ENCODE measurements at places on chromosomes 3 and 15.
A peak's percentile ranks its signal among the peaks of the same experiment; 100 is the strongest.

GRCh38 chr15:67680641-67681040, 138.1 kb downstream of the MAP2K5 start:
- no peak for DNase-seq

- no peak for DNase-seq
Measured at GRCh38 chr3:127266186-127266585, 21.7 kb downstream of the PRR20G start.

- DNase-seq = peak; percentile 31
Measured at GRCh38 chr3:149736175-149736952, 15.9 kb downstream of the COMMD2 start.

DNA sequence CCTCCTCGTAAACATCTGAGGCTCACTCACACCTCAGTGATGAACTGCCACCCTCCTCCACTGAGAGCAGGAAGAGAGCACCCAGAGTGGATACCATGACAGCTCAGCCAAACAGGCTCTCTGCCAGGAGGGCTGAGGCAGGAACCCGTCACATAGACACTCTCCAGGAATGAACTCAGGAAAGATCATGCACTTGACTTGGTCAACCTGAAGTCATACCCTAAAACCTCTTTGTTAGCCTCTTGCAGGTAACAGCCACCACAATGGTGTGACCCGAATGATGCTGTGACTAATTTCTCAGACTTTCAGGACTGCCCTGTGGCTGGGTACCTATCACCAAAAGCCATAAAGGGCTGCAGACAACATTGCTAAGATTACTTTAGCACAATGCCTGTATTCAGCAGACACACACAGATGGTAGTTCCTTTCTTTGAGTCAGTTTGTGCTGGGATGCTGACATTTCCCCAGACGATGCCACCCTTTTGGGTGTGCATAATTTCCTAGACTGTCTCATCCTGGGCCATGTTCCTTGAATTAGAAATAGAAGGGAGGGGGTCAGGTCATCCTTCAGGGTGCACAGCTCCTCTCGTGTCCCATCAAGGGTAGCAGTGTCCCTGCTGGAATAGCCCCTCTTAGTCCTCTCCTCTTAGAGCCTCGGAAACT, 30.3 kb downstream of the CX3CR1 start:
- DNase-seq = no peak

GRCh38 chr15:37032091-37032775, 68.1 kb downstream of the MEIS2 start:
- no peak for DNase-seq

- DNase-seq = peak; percentile 73
Measured at GRCh38 chr3:129665024-129665768, 58.7 kb upstream of the PLXND1 start.

GRCh38 chr3:20027136-20027535, 13.1 kb upstream of the KAT2B start:
- no peak for DNase-seq

DNA sequence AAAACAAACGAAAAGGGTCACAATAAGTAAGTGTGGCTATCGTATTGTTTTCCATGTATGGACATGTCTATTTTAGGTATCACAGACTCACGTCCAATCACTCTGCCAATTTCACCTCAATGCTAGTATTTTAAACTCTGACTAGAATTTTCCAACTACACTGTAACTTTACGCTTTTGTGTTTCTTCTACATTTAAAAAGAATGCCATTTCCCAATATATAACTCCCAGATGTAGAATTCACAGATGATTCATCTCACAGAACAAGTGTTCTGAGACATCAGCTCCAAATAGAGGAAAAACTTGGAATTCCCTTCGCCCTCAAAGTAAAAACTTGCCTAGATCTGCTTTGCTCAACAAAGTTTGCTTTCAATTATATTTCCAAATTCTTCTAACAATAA, 14.2 kb downstream of the LRIG1 start:
- DNase-seq = no peak

DNA sequence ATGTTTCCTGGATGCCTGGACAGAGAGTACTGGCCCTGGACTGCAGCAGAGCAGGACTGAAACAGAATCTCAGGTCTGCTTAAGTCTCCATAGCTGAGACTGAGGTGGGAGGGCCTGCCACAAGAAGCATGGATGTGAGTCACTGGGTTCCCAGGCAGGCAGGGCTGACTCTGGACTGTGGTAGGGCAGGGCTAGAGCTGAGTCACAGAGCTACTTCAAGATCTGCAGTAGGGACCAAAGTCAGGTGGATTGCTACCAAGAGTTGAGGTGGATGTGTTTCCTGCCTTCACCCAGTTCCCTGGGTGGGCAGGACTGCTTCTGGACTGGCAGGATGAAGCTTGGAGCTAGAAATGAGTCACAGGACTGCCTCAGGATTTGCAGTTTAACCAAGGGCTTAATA, 282.9 kb downstream of the AGBL1 start:
- peak; percentile 0 for DNase-seq

DNA sequence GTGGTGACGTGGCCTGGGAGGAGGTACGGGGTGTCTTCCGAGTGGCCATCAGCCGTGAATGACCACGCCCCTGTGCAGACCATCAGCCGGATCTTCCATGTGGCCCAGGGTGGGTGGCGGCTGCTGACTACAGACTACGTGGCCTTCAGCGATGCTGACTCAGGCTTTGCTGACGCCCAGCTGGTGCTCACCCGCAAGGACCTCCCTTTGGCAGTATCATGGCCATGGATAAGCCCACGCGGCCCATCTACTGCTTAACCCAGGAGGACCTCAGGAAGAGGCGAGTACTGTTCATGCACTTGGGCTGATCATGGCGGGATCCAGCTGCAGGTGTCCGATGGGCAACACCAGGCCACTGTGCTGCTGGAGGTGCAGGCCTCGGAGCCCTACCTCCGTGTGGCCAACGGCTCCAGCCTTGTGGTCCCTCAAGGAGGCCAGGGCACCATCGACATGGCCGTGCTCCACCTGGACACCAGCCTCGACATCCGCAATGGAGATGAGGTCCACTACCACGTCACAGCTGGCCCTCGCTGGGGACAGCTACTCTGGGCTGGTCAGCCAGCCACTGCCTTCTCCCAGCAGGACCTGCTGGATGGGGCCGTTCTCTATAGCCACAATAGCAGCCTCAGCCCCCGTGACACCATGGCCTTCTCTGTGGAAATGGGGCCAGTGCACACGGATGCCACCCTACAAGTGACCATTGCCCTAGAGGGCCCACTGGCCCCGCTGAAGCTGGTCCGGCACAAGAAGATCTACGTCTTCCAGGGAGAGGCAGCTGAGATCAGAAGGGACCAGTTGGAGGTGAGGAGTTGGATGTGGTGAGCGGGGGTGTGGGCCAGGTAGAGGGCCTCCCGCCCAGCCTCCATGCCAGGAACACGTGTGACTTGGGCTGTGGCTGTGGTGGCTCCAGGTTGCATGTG, 178.4 kb downstream of the TBC1D2B start:
- DNase-seq = peak; percentile 27

- DNase-seq = no peak
Measured at GRCh38 chr3:22360164-22360563, 609.2 kb upstream of the ZNF385D start.

GRCh38 chr3:128349963-128350599, 116.6 kb downstream of the DNAJB8 start:
- no peak for DNase-seq

DNA sequence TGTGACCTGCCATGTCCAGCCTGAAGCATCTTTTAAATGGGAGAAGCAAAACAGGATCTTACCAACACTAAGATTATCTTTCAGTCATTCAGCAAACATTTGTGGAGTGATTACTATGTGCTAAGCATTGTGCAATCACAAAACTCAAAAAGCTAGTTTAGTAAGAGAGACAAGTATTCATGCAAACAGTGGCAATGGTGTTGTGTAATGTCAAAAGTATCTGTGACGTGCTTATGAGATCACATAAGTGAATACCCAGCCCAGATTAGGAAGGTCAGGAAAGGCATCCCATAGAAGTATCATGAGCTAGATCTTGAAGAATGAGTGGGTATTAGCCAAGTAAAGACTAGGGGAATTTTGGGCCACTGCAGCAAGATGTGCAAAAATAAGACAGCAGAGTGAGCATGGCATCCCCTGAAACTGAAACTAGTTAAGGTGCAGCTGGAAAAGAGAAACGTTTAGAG, 32.1 kb downstream of the SEC62 start:
- no peak for DNase-seq

DNA sequence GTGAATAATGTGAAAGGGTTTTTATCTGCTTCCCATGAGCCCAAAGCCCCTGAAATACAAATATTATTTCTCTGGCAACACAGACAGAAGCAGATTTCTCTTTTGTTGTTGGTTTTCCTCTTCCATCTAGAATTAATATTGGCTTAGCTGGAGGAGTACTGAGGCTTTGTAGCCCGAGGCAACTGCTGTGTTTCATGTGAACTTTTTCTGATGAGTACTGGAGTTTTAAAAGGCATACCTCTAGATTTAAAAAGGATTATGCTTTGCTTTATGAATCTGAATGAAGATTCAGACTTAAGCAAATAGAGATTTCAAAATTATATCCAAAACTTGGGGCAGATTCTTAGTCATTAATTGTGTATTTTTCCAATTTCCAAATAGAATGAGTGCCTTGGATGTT, 50.9 kb downstream of the IQCH start:
- DNase-seq = no peak

GRCh38 chr3:14222900-14223594, 44.4 kb downstream of the LSM3 start:
- no peak for DNase-seq

DNA sequence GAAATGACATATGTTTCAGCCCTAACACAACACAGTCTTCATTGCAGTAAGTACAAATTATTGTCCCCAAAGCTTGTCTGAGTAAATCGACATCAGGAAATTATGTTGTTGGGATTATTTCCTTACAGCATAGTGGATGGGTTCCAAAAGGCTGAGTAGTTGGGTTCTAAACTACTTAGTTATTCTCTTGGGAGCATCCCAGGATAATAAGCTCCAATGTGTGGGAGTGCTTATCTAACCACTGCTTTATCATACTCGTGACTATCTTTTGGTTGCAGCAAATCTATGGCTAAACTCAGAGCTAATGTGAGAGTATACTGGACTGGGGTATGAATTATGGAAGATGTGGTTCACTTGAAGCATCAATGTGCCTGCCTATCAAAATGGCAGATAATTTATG, 128.5 kb downstream of the RBMS3 start:
- no peak for DNase-seq

GRCh38 chr3:72446218-72447058, 401.8 kb downstream of the SHQ1 start:
- no peak for DNase-seq

GRCh38 chr3:171379961-171380483, 80.2 kb downstream of the TNIK start:
- DNase-seq = no peak

DNA sequence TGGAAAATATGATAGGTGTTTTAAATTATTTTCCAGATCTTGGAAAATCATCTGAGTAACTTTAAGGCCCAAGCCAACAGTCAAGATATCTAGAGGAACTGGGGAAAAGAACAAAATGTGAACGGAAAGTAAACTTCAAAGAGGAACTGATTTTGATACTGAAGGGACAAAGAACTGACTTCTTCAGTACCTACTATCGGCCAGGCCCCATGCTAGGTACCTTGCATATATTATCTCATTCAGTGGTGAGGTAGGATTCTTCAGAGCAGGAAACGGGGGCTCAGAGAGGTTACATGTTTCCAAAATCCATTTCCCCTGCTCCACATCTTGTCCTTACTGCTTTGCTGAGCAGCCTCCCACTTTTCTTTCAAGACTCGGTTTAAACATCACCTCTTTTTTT, 9.8 kb upstream of the ZNF710 start:
- DNase-seq = no peak

DNA sequence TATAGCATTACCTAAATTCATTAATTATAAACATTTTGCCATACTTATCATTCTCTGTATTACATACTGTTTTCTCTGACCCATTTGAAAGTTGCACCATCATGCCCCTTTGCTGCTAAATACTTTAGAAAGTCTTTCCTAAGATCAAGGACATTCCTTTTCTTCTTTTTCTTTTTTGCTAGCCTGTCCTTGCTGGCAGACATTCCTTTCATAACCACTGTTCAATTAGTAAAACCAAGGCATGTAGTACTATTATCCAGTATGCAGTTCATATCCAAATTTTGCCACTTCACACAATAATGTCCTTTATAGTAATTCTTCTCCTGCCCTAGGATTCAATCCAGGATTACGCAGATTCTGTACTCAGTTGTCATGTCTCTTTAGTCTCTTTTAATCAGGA, 321.0 kb upstream of the C2CD4B start:
- no peak for DNase-seq

DNA sequence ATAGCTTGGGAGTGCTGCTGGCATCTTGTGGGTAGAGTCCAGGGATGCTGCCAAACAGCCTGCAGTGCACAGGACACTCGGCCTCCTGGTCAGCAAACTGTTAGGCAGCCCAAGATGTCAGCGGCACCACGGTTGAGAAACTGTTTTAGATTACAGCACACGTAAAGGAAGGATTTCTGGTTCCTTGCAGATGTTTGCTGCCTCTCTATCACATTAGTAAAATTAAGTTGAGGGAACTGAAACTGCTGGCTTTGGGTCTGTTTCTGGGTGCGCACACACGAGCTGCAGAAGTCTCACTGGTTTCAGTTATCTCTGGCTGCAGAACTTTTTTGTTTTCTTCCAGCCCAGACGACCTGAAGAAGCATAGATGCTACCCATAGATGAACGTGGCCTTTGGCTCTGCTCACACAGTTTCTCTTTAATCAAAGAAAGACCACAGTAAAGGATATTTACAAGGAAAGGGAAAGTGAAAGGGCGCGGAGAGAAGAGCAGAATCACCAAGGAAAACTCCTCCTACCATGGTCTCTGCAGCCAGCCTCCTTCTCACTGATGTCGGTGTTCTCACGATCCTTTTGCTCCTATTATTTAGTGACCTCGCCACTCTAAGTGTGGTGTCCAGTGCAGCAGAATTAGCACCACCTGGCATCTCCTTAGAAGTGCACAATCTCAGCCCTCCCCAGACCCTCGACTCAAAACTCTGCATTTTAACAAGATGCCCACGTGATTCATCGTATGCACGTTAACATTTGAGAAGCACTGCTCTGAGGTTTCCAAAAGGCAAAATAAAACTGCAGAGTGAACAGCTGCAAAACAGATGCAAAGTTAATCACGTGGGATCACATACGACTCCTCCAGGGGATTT, 50.6 kb upstream of the AKAP13 start:
- peak; percentile 44 for DNase-seq

DNA sequence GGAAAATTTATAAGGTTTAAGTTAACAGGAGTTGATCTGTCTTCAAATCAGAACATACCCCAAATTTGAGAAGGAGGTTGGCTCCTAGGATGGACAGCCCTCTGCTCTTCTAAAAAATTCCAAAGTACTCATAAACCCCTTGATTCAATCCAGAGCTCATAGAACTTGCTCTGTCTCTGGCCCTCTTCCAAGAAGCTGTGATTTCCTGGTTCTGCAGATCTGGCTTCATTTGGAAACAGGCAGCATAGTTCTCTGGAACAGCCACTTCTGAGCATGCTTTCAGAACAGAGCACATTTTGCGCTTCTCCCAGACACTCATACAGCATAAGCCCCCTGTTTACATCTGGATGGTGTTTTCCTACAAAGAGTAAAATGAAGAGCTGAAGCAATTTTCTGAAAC, 96.7 kb downstream of the KBTBD8 start:
- no peak for DNase-seq

All from Daoy (cell line).